ENCODE measurements at places on chromosomes 7 and 10.

DNA sequence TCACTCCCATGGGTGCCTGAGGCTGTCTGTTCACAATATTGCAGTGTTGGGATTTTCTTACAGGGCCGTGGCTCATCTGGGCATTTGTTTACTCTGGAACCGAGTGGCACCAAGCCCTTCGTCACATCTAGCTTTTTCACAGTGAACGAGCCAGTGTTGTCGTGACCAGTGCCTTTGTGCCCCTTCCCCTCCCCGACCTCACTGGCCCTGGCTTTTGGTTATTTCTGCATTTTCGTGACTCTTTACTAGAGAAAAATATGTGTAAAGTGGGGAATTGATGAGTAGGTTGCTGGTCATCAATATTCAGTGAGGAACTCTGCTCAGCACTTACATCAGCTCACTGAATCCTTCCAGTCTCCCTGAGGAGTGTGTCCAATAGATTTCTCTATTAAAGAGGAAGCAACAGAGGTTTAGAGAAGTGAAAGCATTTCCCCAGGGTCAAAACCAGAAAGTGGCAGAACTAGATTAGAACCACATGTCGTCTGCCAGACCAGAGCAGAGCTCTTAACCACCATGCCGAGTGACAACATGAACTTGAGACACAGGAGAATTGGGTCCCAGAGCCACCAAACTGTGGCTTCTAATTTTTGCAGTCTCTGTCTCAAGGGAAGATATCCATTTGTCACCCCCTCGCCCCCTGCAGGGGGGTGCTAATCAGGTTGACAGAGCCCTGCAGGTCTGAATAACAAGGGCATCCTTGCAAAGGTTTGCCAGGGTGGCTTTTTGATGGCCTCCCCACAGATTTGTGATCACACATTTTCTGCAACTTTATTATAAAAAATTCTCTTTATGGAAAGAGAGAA is 125.3 kb downstream of the CHN2 start:
- no peak for DNase-seq

- DNase-seq = no peak
Observed at GRCh38 chr10:60495338-60496055, 105.8 kb upstream of the ANK3 start.

DNA sequence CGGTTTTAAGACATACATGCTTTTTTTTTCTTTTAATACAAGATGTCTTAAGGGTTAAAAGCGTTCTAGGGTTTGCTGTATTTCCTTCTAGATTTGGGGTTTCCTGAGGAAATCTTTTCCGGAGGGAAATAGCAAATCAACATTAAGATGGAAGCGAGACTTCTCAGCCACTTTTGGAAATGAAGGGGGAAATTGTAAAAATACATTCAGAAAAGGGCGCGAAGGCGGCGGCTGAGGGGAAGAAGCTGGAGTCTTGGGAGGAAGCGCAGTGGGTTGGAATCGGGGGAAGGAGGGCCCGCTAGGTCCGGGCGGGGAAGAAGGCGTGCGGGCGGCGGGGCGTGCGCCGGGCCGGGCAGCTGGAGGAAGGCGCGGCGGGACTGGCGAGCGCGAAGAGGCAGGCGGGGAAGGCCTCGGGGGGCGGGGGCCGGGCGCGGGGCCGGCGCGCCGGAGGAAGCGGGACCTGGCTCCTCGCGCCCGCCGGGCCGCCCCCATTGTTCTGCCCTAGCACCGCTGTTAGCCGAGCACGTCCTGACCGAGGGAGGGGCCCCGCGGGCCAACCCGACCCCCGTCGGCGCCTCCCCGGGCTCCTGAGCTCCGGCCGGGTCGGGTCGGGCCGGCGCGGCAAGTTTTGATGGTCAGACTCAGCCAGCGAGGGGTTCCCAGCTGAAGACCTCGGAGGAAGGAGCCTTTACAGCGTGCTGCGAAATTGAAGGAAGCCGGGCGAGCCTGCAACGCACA is 1.5 kb upstream of the SKIDA1 start:
- no peak for DNase-seq

- no peak for DNase-seq
Observed at GRCh38 chr10:77669892-77670291, 32.3 kb upstream of the KCNMA1 start.

- DNase-seq = no peak
Observed at GRCh38 chr7:66639773-66640172, 11.1 kb downstream of the KCTD7 start.

DNA sequence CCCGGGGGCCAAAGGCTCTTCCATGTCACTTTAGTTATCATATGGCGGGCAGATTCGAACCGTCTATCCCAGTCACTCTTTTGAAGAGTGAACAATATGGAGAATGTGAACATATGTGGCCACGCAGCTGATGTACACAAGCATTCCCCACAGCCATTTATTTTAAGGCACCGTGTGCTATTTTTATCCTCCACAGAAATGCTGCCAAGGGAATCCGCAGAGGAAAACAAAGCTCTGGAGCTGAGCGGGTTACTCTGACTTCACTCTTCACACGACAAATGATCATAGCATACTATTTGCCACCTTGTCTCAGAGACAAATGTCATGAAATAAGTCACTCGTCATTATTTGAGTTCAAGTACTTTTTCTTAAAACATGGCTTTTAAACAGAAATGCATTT is 100.3 kb downstream of the CTBP2 start:
- DNase-seq = no peak

DNA sequence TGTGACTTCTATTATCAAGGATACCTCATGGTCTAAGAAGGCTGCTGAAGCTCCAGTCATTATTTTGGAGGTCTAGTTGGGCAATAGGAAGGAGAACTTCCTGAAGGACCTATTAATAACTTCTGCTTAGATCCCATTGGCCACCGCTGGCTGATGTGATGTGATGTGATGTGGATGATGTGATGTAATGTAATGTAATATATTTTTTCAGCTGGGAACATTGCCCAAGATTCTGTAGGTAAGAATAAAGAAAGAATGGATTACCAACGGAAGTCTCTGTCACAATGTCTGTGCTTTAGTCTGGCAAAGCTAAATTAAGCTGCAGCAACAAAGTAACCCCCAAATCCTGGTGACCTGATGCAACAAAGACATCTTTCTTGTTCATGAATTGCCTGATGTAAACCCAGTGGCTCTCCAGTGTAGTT is 233.7 kb downstream of the PTEN start:
- no peak for DNase-seq

GRCh38 chr10:119588071-119588470 is 8.7 kb downstream of the TIAL1 start:
- DNase-seq = no peak

DNA sequence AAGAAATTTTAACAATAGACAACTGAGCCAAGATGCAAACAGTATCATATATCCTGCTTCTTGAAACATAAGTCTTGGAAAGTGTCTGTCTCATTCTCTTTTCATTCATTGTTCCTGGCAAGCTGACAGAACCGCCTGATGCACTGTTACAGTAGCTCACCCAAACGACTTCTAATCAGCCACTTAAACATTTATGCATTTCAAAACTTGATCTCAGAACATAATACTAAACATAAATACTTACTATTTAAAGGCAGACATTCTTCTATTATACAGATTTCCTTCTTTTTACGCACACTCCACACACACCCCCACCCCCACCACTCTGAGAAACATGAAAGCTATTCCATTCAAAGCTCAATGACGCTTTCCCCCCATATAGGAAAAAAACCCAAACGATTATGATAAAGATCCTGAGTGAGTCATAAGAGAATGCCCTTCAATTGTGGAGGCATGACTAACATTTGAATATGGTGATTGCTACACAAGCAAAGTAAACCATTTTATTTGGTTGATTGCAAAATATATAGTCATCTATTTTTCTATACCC is 30.5 kb downstream of the SHTN1 start:
- peak; percentile 52 for DNase-seq

DNA sequence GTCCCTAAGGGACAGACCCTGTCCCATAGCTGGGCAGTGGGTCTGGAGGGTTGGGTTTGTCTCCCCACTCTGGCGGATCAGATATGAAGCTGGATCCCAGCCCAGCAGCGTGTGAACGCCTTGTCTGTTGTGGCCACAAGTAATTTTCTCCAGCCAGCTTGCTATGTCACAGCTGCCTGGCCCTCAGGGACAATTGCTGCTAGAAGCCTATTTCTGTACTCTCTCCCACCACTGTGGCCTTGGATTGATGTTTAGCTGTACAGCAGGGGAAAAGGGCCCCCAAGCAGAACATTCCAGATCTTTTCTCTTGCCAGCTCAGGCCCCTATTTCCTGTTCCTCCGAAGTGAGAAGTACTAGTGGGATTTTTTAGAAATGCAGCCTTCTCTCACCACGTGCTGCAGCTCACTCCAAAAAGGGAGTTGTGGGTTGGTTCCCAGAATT is 53.5 kb upstream of the WAC start:
- DNase-seq = no peak

DNA sequence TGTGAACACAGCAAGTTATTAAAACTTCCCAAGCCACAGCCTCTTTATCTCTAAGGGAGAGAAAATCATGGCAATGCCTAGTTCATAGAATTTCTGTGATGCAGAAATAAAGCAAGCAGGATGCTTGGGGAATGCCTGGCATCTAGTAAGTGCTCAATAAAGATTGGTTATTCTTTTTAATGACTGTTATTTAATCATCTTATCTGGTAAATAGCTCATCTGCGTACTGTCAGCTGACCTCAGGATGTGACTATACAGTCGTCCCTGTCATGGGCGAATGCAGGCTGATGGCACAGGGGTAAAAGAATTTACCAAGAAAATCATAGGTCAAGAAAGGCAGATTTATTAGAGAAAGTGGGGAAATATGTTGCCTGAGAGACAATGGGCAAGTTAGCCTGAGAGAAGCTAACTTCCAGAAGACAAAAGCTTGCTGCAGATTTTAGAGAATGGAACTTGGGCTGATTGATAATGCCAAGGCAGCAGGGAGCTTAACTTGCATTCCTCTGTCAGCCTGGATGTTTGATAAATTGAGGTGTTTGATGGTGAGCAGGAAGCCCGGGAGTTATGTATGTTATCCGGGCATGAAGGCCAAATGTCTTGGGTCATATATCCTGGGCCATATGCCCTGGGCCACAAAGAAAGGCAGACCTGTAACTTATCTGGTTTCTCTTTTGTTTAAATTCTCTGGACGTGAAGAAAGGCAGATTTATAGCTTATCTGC is 126.0 kb downstream of the KCNMA1 start:
- DNase-seq = no peak

DNA sequence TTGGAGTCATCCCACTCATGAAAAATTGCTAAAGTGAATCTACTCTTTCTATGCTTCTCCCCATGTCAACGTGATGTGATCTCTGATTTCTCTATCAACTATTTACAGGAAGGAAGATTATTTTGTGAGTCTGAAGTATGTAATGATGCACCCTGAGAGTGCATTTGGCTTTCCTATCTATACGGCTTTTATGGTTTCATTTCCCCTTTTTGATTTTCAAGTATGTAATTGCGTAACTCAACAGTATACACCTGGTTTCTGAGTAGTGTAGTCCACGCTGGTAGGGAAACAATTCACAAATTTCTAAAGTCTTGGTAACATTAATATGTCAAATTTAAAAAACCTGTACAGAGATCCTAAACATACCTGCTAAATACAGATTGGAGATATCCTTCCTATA is 194.7 kb upstream of the SEMA3A start:
- DNase-seq = no peak

DNA sequence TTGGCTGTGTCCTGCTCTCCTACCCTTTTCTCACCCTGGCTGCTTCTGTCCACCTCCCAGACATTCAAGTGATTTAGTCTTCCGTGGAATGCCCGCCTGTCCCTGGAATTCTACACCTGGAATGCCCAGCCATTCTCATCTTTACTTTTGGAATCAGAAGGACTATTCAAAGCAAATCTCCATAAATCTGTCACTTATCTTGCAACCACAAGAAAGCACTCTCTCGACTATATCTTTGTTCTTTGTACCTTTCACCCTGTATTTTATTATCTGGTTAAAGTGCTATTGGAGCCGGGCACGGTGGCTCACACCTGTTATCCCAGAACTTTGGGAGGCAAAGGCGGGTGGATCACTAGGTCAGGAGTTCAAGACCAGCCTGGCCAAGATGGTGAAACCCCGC is 79.3 kb upstream of the KMT2E start:
- DNase-seq = no peak

DNA sequence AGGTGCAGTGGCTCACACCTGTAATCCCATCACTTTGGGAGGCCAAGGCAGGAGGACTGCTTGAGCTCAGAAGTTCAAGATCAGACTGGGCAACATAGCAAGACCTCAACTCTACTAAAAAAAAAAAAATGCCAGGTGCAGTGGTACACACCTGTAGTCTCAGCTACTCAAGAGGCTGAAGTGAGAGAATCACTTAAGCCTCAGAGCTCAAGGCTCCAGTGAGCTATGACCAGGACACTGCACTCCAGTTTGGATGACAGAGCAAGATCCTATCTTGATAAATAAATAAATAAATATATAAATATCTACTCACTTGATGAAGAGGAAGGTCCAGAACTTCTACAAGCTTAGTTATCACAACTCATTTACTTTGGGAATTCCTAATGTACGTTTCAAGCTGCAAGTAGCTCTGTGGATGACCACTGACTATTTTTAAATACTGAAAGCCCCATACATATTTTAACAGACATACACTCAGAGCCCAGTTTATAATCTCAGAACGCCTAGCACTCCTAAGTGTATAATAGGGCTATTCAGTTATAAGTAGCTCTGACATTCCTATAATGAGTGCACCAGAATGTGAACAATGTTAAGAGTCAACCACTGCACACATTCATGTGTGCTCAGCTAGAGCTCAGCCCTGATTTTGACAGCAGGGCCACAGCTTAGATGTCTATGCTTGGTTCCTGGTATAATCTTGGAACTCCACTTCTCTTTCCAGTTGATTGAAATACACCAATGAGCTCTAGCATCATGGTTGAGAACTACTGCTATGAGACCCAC is 119.1 kb downstream of the CUBN start:
- no peak for DNase-seq

DNA sequence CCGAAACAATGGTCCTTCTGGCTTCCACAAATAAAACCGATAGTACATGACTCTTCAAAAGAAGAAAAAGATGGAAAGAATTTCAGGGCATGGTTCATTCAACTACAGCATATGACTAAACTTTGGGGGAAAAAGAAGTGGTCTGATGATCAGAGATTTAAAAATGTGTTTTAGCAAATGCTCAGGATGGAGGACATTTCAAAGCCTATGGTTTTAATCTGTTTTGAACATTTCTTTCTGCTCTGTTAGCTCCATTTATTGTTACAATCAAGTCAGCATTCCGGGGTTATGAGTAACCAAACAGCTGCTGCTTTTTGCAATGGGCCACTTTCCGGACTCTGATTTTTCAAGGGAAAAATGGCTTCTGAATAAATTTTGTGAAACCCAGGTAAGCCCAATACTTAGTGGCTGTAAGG is 142.4 kb downstream of the CUBN start:
- DNase-seq = no peak

DNA sequence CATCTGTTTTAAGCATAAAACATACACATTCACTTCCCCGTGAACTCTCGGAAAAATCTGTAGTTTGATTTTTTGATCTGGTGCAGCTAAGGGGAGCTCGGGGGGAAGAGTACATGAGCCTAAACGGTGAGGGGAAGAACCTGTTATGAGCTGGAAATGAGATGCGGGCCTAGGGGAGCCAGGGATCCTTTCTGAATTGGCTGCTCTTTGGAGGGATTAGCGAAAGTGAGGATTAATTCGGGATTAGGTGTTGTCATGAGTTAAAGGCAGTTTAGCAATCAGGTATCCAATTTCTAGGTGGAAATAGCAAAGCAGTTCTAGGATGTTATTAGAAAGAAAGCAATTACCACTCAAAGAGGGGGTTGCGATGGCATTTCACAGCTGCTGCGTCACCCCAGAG is 51.1 kb upstream of the ADARB2 start:
- DNase-seq = no peak
